SJCRH30 (cell line): ENCODE measurements at places on chromosomes 11 and 22. TPM values are rescaled to one million over a fixed set of nuclear protein-coding genes. Genes with fewer than 3 reads are reported as not detected.

Gene MIOX
- total RNA-seq = not detected in 2 replicates

Gene CABP2
- total RNA-seq = not detected in 2 replicates

Gene OR6Q1
- not detected in 2 replicates for total RNA-seq

Gene F2
- total RNA-seq = 0.06 and 0.15 TPM in 2 replicates

Gene SCN3B
- total RNA-seq = 2.1 and 2.5 TPM in 2 replicates

Gene CCDC87
- total RNA-seq = 0.23 and 0.43 TPM in 2 replicates

Gene HBB
- total RNA-seq = not detected in 2 replicates

Gene NAALAD2
- 0.06 TPM in 1 of 2 replicates, not detected in the other for total RNA-seq

Gene MS4A6A
- not detected in 2 replicates for total RNA-seq

Gene RELT
- total RNA-seq = 8.7 and 10.1 TPM in 2 replicates

- no peak for DNase-seq
These were observed 484.6 kb downstream of the CNTN5 start for GRCh38 chr11:99505316-99505715.

DNA sequence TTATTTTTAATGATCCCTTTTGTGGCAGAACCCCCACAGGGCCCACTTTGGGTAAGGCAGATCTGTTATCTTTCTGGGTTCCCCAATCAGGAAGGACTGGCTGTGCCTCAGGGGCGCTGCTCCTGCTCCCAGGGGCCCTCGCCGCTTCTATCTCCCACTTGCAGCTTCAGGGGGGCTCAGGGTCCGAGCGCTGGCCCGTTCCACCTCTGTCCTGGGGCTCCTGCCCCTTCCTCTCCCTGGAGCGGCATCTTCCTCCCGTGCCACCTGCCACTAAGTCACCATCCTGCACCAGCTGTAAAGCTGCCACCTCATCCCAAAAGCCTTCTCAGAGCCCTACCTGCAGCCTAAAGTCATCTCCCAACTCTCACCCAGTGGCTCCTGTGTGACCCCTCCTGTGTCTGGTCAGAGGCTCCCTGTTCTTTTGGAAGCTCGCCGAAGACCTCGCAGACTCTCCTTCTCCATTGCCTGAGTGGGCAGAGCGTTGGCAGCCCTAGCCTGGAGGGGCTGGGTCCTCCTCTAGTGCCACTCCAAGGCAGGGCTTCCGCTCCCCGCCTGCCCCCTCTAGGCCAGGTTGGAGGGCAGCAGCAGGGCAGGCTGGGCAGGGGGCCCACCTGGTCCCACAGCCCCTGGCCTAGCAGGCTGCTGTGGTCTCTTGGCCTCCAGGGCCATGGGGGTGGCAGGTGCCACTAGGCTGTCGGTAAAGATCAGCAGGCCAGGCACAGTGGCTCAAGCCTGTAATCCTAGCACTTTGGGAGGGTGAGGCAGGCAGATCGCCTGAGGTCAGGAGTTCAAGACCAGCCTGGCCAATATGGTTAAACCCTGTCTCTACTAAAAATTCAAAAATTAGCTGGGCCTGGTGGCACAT is 106.7 kb downstream of the MORC2 start:
- no peak for DNase-seq

- DNase-seq = no peak
These were observed 3.1 kb upstream of the TMEM218 start for GRCh38 chr11:125114518-125114917.

DNA sequence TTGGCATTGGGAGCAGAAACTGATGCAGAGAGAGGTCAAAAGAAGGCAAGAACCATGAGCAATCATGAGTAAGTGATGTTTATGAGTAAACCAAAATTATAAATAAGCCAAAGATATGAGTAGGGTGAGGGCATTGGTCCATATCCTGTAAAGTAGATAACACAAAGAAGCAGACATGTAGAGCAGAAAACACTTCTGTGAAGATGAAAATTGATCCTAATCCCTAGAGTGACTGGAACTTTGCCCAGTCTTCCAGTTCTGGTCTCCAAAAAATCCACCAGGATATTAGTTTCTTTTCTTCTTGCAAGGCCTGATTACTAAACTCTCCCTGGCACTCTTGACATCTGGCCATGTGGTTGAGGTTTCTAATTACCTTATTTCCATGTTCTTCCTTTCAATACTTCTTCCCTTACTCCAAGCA is 13.7 kb upstream of the DRD2 start:
- DNase-seq = no peak

- DNase-seq = no peak
These were observed 16.0 kb downstream of the PIM3 start for GRCh38 chr22:49976439-49977175.

- no peak for DNase-seq
These were observed 94.1 kb downstream of the CACNA1I start for GRCh38 chr22:39664485-39665200.

DNA sequence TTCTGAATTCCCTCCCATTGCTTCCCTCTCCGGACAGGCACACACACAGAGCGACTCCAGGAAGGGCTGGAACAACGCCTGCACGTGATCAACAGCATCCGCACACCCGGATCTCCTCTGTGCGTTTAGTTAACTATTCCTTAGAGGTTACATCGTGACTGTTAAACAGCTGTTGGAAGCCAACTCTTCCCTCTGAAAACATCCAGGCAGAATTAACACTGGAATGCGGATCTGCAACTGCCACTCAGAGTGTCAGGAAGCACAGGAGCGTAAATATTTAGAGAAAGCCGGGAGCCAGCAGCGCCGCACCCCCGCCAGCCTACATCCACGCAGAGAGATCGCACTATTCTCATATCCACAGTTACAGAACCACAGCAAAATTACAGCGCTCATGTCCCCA is 46.2 kb downstream of the SHANK2 start:
- DNase-seq = peak; percentile 7

DNA sequence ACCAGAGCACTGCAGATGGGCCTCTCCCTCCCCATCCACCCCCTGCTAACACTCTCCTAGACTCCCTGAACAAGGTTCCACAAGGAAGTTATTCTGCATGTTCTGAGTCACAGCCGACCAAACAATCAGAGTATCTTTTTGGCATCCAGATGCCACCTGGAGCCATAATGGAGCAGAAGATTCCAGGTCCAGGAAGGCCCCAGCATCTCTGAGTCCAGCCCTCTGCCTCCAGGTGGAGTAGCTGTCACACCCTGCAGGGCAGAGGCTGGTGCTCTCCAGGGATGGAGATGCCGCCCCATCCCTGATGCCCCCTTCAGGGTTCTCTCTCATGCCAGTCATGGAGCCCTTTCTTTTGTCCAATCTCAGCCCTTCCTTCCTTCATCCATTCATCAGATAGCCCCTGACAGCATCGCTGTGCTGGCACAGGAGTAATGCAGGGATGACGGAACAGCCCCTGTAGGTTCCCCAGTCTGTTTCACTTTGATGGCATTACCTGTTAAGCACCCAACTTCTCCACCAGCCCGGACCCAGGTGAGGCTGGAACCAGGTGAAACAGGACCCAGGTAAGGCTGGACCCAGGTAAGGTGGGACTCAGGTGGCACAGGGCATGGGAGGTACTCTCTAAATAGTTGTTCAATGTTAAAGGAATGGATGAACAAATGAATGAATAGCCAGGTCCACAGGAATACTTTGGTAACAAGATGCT is 20.1 kb upstream of the TSKU start:
- no peak for DNase-seq

- DNase-seq = no peak
These were observed 55.9 kb upstream of the CCDC188 start for GRCh38 chr22:20206709-20207215.

DNA sequence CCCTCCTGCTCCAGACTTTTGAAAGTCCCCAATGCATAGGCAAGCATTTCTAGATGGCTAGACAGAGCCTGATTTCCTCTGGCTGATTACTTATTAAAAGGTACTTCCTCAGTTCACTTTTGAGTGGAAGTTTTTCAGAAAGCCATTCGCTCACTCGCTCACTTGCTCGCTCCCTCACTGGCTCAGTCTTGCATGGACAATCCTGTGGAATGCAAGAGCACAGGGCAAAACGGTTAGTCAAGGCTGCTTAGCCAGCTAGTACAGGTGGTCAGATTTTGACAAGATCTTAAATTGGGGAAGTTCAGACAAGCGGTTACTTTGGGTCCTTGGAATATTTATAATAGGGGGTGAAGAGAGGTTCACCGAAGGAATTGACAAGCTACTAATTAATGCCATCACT is 101.0 kb downstream of the ARL14EP start:
- DNase-seq = peak; percentile 54

DNA sequence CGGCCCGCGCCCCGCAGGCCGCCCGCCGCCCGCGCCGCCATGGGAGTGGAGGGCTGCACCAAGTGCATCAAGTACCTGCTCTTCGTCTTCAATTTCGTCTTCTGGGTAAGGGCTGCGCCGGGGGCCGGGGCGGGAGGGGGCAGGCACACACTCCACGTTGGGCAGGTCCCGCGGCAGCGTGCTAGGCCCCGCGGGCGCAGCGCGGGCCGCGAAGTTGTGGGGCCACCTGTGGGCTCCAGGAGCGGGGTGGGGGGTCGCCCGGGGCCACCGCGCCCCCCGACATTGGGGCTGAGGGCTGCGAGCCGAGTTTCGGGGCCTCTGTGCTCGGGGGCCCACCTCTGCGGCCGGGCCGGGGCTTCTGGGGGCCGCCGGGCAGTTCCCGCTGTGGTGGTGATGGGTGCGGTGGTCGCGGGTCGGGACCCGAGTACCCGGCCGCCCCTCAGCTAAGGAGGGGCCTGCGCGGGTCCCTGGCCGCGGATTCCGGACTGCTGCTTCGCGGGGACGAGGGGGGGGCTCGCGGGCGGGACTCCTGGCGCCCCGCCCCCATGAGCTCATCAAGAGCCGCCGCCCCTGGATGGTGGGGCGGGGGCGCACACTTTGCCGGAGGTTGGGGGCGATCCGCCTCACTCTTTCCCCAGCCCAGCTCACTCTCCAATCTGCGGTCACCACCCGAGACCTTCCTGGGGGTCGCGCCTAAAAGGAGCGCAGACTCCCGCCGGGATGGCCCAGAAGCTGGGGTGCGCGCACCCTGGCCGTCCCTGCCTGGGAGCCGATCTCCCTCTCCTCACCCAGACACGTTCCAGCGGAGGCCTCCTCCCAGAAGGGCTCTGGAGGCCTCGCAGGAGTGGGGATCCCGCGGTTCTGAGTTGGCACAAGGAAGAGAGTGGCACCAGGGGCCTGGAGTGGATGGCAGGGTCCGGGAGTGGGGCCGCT is 667 bp downstream of the CD81 start:
- peak; percentile 60 for DNase-seq

DNA sequence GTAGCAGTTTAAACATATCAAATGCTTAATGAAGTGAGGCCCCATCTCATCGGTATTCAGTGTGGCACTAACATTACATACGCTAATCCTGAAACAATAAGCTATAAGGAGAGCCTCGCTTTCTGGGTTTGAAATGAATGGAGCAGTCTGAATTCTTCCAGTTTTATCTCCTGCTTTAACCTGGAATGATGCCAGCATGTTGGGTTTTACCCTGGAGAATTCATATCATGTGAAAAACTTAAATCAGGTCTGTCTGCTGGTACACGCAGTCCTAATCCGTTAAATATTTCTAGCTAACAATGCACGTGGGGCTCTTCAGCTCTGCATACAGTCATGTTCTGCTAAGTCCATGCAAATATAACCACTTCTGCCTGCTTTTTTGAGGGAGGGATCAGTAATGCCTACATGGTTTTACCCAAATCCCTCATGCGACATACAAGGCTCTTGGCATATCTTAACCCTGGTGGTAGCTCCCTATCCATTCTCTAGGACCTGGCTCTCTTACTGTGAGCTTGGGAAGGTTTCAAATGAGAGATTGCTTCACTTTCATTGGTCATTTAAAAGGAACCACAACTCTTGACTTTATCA is 92.7 kb downstream of the COMMD9 start:
- DNase-seq = peak; percentile 7

GRCh38 chr22:19773470-19774040 is 13.0 kb downstream of the TBX1 start:
- no peak for DNase-seq

GRCh38 chr22:42752230-42752746 is 31.6 kb upstream of the A4GALT start:
- DNase-seq = peak; percentile 81

GRCh38 chr11:123194337-123195187 is 486 bp downstream of the CLMP start:
- DNase-seq = peak; percentile 58

DNA sequence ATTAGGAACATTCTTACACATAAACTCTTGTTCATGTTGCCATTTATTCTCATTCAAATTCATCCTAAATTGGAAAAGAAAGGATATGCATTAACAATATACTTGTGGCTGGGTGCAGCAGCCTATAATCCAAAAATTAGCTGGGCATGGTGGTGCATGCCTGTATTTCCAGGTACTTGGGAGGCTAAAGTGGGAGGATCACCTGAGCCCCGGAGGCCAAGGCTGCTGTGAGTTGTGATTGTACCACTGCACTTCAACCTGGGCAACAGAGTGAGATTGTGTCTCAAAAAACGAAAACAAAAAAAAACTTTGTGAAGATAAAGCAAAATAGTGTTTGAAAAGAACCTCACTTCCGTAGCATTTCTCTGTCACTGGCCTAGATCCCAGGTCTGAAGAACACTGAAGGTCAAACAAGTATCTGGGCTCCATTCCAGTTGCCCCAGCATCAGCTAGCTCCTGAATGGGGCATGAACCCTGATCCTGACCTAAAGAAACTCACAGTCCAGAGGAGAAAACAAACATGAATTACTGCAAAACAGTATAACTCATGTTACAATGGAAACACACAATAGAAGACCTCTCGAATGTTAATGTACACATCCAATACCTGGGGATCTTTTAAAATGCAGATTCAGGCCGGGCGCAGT is 32.2 kb downstream of the TUG1 start:
- no peak for DNase-seq

GRCh38 chr11:9887472-9887871 is 223.6 kb downstream of the SWAP70 start:
- no peak for DNase-seq

DNA sequence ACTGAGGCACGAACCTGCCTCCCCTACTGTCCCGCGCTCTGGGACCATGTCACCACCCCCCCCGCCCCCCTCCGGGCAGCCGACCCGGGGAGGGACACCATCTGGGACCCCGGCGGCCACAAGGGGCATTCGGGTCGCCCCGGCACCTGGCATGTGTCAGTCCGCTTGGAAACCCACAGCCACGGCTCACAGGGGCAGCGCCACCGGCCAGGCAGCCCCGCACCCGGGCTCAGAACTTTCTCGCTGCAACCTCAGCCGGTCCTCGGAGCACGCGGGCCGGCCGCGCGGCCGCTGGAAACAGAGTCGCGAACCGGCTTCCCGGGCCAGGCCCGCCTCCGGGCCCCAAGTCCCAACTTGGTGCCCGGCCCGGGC is 159.9 kb upstream of the GRK3 start:
- peak; percentile 63 for DNase-seq

DNA sequence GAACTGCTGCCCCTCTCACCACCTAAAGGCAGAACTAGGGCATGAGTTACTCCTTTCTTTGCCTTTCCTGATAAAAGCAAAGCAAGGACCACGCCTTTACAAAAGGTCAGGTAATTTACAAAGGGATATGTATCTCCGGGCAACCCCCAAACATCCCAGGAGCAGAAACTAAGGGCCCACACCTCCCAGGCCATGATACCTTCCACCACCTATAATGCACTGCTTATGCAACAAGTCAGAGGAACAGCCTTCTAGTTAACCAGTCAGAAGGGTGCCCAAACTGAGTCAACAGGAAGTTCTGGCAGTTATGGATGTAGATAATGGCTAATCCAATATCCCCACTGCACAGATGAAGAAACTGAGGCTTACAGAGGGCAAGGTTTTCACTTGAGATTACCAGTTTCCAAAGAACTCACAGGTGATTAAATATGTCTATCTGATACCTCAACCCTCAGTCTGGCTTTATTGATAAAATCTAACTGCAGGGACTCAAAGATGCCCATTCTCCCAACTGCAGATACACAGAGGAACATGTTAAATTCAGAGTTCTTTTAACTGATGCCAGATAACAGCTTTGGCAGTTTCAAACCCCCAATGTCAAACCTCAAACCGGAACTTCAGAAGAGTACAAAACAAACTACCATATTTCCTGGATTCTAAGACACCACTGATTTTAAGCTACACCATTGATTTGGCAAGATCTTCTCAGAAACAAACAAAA is 16.8 kb upstream of the CASTOR1 start:
- no peak for DNase-seq
